Activated T-cell treated with anti-CD3 and anti-CD28 coated beads, Interleukin-2, amount 50 U/mL, for 72 hours (primary cell): ENCODE measurements at places on chromosomes 7 and 10.
A peak's percentile ranks its signal among the peaks of the same experiment; 100 is the strongest.

DNA sequence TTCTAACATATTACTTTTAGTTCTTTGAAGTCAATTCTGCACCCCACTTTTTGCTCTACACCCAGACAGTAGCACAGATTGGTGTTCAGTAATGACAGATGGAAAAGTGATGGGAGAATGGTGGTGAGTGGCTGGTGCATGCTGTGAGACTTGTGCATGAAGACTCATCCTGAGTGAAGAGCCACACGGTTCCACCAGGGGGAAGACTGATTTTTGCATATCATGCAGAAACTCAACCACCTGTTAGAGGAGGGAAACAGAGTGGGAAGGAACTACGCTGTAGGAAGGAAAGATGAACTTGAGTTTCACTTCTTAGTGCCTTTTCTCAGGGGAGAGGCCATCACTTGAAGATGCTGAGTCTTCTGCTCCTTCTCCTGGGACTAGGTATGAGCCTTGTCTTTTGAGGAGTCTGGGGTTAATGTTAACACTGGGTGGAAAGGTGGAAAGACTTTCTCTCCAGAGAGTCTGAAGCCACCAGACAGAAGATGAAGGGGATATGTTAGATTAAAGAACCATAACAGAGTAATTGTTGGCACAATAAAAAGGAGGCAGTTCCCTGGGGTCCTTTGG, 9.3 kb upstream of the PRSS1 start:
- no peak for DNase-seq

GRCh38 chr10:12510501-12510941, 161.2 kb downstream of the CAMK1D start:
- DNase-seq, result no peak

DNA sequence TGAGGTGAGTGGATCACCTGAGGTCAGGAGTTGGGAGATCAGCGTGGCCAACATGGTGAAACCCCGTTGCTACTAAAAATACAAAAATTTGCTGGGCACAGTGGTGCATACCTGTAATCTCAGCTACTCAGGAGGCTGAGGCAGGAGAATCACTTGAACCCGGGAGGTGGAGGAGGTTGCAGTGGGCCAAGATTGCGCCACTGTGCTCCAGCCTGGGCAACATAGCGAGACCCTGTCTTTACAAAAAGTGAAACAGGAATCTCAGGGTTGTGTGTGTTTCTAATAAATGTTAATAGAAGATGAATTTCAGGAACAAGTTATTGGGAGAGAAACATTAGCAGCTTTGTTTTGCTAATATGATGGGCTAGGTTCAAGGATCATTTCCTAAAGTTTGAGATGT, 19.9 kb downstream of the PPP2R2D start:
- no peak for DNase-seq

DNA sequence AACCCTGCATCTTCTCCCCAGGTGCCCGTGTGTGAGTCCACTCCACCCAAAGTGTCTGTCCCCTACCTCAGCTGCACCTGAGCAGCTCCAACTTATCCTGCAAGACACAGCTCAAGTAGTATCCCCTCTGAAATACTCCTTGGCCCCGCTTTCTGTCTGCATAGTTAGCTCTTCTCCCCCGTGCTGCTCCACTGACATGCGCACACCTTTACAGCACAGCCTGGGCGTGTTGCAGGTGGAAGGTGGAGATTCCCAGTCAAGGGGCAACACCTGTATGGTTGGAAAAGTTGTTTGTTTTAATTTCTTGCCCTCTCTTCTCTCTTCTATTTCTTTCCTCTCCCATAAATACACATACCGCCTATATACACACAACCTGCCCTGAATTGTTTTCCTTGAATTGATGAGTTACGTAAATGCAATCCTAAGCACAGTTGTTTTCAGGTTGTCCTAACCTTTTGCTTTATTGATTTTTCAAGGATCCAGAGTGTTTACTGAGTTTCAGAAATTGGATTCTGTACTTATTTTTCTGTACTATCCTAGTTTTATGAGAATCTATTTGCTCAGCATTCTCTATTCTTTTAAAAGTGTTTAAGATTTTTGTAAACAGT, 14.9 kb downstream of the MET start:
- no peak for DNase-seq

DNA sequence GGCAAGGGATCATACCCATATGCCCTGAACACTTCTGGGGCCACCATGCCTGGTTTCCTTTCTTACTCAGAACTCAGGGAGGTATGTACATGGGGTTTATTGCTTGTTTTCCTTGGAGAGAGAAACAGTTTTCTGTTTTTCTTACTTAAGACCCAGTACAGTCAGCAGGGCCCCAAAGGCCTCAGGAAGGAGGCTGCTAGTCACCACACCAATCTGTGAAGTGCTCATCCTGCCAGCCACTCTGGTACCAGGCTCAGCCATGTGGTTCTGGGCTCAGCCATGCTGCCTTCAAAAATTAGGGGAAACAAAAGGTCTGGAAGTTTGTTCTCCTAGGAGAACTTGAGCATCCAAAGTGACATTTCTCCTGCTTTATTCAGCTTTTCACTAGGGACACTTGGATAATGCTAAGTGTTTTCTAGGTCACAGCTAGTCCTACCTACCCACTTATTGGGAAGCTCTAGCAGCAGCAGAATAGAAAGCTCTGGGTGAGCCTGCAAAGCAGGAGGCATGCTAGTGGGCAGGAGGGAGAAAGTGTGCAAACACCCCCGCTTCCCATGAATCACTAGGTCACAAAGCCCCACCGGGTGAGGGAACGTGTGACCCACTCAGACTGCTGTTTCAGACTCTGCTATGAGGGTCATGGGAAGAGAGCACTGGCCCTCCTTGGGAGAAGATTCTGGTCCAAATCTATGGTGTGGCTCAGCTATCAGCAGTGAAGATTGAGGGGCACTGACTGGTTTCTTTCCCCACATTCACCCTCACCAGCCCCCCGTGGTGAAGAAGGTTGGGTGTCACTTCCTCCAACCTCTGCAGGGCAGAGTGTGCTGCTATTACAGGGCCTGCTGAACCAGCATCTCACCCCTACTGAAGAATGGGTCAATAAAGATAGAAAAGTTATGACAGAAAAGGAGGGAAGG, 23.9 kb downstream of the NUDCD3 start:
- no peak for DNase-seq

DNA sequence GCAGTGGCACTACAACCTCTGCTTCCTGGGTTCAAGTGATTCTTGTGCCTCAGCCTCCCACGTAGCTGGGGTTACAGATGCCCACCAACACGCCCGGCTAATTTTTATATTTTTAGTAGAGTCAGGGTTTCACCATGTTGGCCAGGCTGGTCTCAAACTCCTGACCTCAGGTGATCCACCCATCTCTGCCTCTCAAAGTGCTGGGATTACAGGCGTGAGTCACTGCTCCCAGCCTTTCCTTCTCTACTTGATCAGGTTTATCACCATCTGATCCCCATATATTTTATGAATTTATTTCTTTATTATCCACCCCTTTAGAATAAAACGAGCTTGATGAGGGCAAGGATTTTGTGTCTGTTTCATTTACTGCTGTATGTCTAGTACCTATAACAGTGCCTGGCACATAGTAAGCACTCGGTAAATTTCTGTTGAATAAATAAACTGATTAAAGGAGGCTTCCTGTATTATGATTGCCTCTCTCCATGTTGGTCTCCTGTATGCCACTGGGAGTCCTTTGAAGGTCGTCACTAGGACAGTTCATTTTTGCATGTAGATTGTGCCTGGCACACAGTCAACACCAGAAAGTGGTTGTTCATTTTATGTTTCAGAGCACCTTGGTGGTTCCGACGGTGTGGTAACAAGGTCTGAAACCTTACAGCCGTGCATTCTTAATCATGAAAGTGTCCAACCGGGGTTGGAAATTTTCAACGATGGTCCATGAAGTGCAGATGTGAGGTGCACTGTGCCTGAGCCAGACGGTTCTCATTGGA, 9.6 kb upstream of the EIF3A start:
- DNase-seq, result peak; percentile 56

DNA sequence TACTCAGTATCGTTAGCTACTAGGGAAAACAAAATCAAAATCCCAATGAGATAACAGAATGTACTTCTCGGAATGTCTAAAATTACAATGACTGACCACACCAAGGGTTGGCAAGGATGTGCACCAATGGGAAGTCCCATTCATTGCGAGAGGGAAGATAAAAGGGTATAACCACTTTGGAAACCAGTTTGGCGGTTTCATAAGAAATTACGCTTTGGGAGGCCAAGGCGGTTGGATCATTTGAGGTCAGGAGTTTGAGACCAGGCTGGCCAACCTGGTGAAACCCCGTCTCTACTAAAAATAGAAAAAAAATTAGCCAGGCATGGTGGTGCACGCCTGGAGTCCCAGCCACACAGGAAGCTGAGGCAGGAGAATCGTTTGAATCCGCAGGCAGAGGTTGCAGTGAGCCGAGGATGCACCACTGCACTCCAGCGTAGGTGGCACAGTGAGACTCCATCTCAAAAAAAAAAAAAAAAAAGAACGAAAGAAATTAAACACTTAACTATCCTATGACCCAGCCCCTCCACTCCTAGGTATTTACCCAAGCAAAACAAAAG, 7.6 kb downstream of the HACD1 start:
- no peak for DNase-seq

DNA sequence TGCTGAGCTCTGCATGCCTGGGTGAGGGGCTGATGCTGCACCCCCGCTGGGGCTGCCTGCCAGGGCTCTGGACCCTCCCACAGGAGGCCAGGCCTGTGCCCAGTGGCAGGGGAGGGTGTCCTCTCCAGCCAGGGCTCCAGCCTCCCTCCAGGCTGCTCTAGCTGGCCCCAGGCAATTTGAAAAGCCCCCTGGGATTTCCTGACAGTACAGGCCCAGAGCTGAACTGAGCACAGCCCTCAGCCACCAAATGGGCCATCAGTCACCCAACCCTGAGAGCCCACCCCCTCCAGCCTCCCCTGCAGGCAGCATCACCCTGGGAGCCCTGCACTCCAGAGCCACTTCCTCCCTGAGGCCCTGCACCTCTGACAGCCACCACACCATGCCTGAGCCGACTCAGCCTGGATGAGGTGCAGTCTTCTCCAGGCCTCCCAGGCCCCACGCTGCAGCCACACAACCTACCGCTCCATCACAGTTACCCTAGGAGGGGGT, 101.8 kb upstream of the RET start:
- DNase-seq, result no peak

- no peak for DNase-seq
These were observed 45.9 kb upstream of the ZNF479 start for GRCh38 chr7:57177856-57178767.

DNA sequence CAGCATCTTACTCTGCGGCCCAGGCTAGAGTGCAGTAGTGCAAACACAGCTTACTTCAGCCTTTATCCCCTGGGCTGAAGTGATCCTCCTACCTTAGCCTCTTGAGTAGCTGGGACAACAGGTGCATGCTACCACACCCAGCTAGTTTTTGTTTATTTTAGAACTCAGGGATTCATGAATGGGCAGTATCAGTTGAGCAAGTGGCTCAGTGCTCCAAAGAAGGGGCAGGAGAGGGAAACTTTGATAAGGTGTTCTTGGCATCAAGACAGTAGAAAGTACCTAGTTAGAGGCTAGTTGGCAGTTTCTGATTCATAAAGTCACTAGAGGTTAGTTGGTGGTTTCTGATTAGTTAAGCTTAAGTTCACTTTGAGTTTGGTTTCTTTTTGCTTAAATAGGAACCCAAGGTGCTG, 18.4 kb downstream of the TRIM24 start:
- DNase-seq, result no peak

DNA sequence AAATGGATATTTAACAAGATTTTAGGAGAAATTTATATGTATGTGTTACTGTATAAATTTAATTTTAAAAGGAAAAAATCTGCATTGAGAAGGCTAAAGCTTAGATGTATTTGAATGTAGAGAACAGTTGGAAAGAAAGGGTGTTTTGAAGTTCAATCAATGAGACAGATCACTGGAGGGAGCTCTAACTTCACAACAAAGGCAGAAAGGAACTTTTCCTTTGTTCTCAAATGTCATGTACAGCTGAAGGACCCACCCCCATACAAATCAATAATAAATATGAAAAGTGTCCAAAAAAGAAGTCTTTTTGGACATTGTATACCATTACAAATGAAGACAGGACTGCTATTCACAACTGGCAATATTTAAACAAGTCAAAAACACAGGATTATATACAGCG, 403.4 kb downstream of the DNAJB9 start:
- no peak for DNase-seq

GRCh38 chr10:24826009-24826408, 102.3 kb upstream of the ARHGAP21 start:
- DNase-seq, result peak; percentile 4

DNA sequence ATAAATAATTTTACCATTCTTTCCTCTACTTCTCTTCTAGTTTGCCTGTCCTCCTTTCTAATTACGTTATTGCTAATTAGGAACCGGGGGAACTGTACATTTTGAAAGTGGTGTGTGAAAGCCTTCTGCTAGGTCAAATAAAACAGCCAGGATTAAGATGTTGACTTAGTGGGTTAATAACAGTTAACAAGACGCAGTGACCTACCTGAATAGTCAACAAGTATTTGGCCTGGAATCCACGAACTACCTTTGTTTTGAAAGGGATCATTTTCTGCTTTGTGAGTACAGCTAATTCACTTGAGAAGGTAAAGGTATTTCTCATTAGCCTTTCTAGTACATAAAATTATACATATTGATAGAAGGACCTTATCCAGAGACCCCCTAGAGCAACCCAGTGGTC, 139.9 kb downstream of the COL28A1 start:
- no peak for DNase-seq

- no peak for DNase-seq
These were observed 42.1 kb upstream of the IKZF1 start for GRCh38 chr7:50262446-50262845.
